ENCODE measurements at places on chromosomes 1 and 21. TPM values are rescaled to one million over a fixed set of nuclear protein-coding genes. Genes with fewer than 3 reads are reported as not detected.

- no peak for DNase-seq
Observed at GRCh38 chr1:47406966-47407365, 9.1 kb upstream of the FOXE3 start.

DNA sequence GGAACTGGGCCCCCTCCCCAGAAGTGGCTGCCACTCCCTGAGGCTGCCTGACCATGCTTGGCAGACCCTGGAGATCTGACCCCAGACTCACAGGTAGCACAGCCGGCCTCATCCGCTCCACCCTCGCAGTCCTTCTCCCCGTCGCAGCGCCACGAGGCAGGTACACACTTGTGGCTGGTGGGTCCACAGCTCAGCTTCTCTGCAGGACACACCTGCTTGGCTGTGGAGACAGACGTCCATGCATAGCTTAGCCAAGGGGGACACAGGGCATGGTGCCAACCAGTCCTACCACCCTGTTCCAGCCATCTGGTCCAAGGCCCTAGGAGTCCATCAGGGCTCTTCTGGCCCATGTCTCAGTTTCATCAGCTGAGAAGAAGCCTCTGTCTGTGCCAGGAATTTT is 42.2 kb upstream of the MAGOH start:
- DNase-seq: no peak

DNA sequence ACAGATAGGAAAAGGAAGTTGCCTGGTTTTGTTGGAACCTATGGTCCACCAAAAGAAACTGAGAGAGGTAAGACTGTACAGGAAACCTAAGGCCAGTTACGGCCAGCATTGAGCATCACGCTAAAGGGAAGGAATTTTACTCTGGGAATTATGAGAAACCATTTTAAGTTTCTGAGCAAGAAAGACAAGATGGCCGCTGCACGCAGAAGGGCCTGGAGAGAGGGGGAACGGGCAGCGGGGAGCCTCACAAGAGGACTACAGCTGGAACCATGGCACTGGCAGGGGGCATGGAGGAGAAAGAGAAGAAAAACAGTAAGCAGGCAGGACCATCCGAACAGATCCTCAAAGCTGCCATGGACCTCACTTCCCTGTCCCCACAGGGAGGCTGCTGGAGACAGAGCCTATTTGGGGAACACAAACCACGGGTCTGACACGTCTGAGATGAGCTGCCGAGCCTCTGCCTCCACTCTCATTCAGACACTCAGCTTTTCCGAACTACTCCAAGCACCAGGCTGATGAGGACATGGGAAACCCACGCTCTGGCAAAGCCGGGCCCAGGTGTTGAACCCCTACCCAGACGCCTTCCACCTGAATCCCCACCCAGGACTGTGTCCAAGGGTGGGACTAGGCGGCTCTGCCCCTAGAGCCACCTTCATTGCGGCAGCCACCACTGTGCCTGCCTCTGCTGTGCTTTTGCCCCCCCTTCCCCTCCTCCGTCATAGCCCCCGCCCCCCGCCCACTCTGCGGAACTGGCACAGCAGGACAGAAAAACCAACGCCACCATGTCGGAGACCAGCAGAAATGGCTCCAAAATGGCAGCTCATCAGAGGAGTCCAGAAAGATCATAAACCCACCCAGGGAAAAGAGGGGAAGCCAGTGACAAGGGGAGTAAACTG is 69.0 kb downstream of the CD46 start:
- DNase-seq: no peak

DNA sequence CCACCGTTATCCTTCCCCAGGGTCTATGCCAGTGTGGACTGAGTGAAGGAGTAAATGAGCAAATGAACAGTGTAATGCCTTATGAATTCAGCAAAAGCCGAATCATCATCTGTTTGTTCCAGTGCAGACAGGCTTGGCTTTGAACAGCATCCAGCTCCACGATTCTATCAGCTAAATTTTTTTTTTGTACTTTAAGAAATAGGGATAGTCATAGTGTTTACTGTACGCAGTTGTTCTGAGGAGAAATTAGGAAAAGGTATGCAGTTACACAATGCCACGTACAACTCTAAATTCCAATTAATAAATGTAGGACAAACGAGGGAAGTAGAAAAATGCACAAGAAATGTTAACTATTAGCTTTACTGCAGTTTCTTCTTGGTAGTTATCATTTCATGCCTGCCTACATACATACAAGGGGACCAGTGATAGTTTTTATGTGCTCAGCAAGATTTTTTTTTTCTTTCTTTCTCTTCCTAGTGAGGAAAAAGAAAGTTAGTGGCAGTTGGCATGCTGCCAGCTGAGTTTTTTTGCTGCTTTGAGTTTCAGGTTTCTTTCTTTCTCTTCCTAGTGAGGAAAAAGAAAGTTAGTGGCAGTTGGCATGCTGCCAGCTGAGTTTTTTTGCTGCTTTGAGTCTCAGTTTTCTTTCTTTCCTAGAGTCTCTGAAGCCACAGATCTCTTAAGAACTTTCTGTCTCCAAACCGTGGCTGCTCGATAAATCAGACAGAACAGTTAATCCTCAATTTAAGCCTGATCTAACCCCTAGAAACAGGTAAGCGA is at the start of gene IFI44L:
TSS of gene IFI44L (plus strand) at position 646 of the 777 bp plus-strand sequence. CDS start 7,468 bp downstream, outside the sequence.
- peak; percentile 92 for DNase-seq

DNA sequence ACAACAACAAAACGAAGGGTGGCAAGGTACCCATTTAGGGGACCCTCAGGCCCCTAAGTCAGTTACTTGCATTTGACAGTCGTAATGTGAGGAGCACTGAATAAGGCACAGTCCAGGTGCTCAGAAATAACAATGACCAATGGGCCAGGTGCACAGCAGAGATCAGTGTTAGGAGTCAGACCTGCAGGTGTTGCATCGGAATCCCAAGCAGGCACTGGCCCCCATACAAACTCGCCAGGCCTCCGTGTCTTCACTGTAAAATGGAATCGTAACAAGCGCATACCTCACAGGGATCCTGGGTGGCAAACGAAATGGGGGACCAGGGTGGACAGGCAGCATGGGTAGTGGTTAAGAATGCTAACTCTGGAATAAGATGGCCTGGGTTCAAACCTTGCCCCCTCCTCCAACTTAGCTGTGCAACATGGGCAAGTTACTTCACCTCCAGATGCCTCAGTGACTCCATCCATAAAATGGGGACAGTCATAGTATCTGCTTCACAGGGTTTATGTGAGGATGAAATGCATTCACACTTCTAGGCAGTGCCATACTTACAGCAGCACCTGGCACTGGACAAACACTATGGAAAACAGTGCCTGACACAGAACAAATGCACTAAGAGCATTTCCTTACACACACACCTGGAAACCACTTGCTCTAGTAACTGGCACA is 20.2 kb downstream of the RCAN1 start:
- no peak for DNase-seq

DNA sequence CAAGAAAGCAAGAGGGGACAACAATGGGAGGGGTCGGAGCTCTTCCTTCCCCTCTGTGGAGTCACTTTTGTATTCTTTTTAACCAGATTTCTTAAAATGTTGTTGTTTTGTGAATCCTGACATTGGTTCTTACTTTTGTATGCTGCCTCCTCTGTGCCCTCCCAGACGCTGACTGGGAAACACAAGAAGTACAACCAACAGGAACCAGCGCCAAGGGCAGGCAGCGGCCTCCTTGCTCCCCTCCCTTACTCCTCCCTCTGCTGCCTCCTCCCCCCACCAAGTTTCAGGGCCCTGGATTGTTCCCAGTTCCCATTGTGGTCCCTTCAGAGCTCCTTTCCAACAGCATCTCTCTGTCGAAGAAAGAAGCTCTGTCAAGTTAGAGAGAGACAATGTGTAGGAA is 111.1 kb downstream of the BRINP2 start:
- no peak for DNase-seq

The C1orf53 gene
- total RNA-seq: 20.4 TPM

The TPTE gene
- total RNA-seq: not detected

DNA sequence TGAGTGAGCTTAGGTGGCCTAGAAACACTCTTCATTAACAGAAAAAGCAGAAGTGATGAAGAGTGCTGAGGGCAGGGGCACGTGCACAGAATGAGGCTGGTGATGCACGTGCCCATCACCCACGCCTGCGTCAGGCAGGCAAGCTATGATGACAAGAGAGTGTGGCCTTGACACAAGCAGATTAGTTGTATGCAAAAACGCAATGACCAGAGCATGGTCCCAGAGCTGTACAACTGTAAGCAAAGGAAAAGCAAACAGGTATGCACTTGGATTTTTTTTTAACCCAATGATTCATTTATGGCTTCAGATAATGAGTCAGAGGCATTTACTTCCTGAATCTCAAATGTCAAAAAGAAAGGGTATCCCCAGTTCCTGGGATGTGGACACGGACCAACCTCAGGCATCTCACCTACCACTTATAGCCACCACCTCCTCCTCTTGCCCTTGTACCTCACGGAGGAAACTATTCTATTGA is 9.1 kb upstream of the TMEM61 start:
- DNase-seq: peak; percentile 81

- DNase-seq: peak; percentile 67
Observed at GRCh38 chr21:15000081-15000480, 64.7 kb downstream of the NRIP1 start.

The ELK4 gene
- 21.1 TPM for total RNA-seq

GRCh38 chr1:187409341-187409740 is 580.6 kb downstream of the PLA2G4A start:
- peak; percentile 58 for DNase-seq

- no peak for DNase-seq
Observed at GRCh38 chr1:61182480-61182879, 100.1 kb downstream of the NFIA start.

- no peak for DNase-seq
Observed at GRCh38 chr1:43199093-43199726, 27.1 kb downstream of the CFAP57 start.

GRCh38 chr1:60224523-60224922 is 151.0 kb upstream of the C1orf87 start:
- DNase-seq: no peak

- peak; percentile 97 for DNase-seq
Observed at GRCh38 chr1:198880397-198880796, 241.6 kb downstream of the PTPRC start.

The ACTA1 gene
- not detected for total RNA-seq

The SELENBP1 gene
- 4.5 TPM for total RNA-seq

GRCh38 chr1:110785055-110785454 is 87.9 kb upstream of the CD53 start:
- DNase-seq: no peak

- no peak for DNase-seq
Observed at GRCh38 chr21:44838039-44838895, 20.4 kb upstream of the SUMO3 start.

DNA sequence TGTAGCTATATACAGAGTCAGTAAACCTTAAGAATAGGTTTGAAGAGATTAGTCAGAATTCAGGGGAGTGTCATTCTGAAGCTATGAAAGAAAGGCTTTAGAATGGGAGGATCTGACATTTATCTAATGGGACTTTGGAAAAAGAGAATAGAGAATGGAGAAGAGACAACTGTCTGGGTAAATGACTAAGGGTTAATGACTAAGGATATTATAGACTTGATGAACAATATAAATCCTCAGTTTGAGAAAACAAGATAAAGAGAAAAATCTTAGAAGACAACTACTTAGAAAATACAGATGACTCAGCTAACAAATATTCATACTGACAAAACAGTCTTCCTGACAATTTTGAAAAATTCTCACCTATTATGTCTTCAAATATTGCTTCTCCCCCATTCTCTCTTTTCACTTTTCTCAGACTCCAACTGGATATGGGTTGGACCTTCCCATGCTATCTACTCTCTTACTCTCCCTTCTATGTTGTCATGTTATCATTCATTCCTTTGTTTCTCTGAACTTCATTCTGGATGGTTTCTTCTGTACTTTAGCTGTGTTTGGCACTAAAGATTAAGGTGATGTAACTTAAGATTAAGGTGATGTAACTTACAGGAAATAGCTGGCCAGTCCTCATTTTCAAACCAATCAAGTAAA is 20.4 kb downstream of the SLC16A1 start:
- peak; percentile 70 for DNase-seq

The KRTAP11-1 gene
- not detected for total RNA-seq

- peak; percentile 81 for DNase-seq
Observed at GRCh38 chr1:109873278-109874175, 37.1 kb upstream of the CSF1 start.

GRCh38 chr1:45568421-45568820 is 15.4 kb upstream of the NASP start:
- DNase-seq: no peak

DNA sequence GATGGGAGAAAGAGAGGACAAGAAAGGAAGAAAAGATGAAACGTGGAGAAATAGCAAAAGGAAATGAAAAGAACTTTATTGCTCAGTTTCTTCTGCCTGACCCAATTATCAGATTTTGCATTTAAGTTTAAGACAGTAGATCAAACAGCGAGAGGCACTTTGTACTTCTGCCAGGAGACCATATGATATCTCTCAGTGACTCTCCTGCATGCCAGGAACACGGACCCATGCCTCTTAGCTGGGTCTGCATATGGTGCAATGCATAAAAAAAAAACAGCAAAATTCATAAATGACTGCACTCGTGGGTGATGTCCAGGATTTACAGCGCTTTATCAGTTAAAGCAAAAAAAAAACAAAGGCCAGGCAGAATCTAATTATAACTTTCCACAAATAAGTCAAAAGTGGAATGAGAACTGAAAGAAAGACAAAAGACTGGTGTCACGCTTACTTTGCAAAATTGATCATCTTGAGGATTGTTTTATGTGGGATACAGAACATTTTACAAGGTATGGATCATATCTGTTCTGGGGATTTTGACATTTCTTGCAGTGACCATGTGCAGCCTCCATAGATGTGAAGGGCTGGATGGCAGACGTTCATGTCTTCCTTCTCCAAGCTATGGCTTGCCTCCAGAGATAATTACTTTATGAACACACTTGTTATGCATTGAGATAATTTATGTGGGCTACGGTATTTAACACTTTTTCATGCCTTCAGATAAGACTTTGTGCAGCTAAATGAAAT is 79.5 kb downstream of the RUNX1 start:
- DNase-seq: no peak

The ZNF683 gene
- not detected for total RNA-seq

DNA sequence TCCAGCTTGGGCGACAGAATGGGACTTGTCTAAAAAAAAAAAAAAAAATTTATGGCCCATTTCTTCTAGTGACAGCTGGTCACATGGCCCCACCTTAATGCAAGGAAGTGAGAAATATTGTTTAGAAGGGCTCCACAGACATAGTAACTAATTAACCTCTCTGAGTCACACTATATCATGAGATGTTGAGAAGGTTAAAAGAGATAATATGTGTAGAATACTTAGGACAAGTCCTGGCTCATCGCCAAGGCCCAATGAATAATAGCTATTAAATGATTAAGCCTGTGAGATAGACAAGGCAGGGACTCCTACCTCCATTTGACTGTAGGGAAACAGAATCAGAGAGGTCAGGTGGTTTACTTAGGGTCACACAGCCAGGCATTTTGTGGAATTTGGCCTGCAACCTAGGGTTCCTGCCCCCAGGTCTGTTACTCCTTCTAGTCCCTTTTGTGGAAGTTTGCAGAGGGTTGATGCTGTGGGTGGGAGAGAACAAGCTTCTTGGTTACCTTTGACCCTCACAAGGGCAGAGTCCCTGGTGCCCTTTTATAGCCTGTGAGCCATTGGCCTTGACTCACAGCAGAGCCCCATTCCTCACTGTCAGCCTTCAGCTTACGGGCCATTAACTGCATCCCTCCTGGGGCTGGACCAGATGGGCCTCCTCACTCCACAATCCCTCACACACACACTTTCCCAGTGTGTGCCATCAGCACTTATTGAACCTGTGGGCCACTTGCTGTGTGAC is 48.5 kb downstream of the OPRD1 start:
- peak; percentile 85 for DNase-seq

The FCMR gene
- total RNA-seq: 3.5 TPM

GRCh38 chr1:11569551-11569950 is 84.7 kb downstream of the FBXO2 start:
- no peak for DNase-seq

GRCh38 chr1:171248841-171249240 is 547 bp downstream of the FMO1 start:
- DNase-seq: no peak

The IL10 gene
- total RNA-seq: not detected
